ENCODE measurements at places on chromosomes 2 and 18. TPM values are rescaled to one million over a fixed set of nuclear protein-coding genes. Genes with fewer than 3 reads are reported as not detected.

The GORASP2 gene
- total RNA-seq, result 84.4 TPM

- H3K4me1 ChIP-seq, result no peaks in the 10 kb centered on the region
- no peaks in the 10 kb centered on the region for H3K27me3 ChIP-seq
- H3K36me3 ChIP-seq, result peaks cover 36% of the 10 kb centered on the region
- no peak overlapping the region for H3K4me3 ChIP-seq
These were observed 72.2 kb downstream of the XRCC5 start for GRCh38 chr2:216181351-216181750.

GRCh38 chr2:101152272-101153076 is 1.3 kb upstream of the TBC1D8 start:
- peak overlapping the region; percentile 78 for H3K4me3 ChIP-seq
- no peaks in the 10 kb centered on the region for H3K27me3 ChIP-seq
- peak; percentile 20 for DNase-seq
- peak overlapping the region; percentile 84 for H3K27ac ChIP-seq

- H3K27ac ChIP-seq, result no peak overlapping the region
- no peak overlapping the region for H3K4me3 ChIP-seq
- DNase-seq, result no peak
- H3K4me1 ChIP-seq, result no peaks in the 10 kb centered on the region
These were observed 153.5 kb downstream of the AGPS start for GRCh38 chr2:177545981-177546585.

DNA sequence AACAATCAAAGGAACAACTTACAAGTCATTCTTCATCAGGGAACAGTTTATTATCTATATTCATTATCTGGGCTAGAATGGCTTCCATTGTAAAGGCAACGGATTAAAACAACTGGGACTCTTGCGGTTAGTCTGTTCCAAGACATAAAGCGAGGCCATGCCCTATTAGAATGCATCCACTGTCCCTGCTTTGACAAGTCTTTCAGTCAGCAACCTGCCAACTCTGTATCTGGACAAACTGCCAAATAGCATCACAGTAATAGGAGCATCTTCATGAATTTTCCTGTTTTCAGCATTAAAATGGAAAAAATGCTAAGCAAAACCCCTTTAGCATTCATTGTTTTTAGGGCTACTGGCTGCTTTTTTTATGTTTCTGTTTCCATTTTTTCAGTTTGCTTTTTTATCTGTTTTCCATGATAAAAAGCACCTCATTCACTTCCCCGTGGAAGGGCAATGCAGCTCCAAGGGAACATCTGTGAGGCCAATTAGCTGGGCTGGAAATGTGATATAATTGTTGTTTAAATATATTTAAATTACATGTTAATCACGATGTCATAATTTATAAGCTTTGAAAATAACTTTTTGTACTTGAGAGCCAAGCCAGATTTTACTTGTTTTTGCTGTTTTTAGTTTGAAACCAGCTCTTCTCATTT is 834.3 kb downstream of the CPS1 start:
- no peak overlapping the region for H3K27ac ChIP-seq
- no peak overlapping the region for H3K4me3 ChIP-seq
- H3K36me3 ChIP-seq, result no peaks in the 10 kb centered on the region
- no peaks in the 10 kb centered on the region for H3K27me3 ChIP-seq

The LYPD6 gene
- total RNA-seq, result 0.64 TPM

GRCh38 chr2:43729491-43730174 is 44.2 kb upstream of the DYNC2LI1 start:
- no peak for DNase-seq
- peaks cover 4% of the 10 kb centered on the region for H3K36me3 ChIP-seq
- no peak overlapping the region for H3K4me3 ChIP-seq
- no peaks in the 10 kb centered on the region for H3K27me3 ChIP-seq

The KCNK3 gene
- total RNA-seq, result 24.1 TPM

- H3K4me1 ChIP-seq, result no peaks in the 10 kb centered on the region
- H3K4me3 ChIP-seq, result no peak overlapping the region
- no peaks in the 10 kb centered on the region for H3K36me3 ChIP-seq
- no peaks in the 10 kb centered on the region for H3K27me3 ChIP-seq
- H3K27ac ChIP-seq, result no peak overlapping the region
These were observed 51.4 kb downstream of the TMEM178A start for GRCh38 chr2:39717067-39717466.

GRCh38 chr18:75073654-75074053 is 135.3 kb downstream of the PTGR3 start:
- H3K27ac ChIP-seq, result no peak overlapping the region
- peaks cover 25% of the 10 kb centered on the region for H3K4me1 ChIP-seq
- no peak for DNase-seq
- H3K4me3 ChIP-seq, result no peak overlapping the region
- no peaks in the 10 kb centered on the region for H3K27me3 ChIP-seq
- H3K36me3 ChIP-seq, result no peaks in the 10 kb centered on the region

GRCh38 chr18:39053571-39053970 is 1488.0 kb upstream of the CELF4 start:
- H3K4me3 ChIP-seq, result no peak overlapping the region
- no peaks in the 10 kb centered on the region for H3K36me3 ChIP-seq
- H3K27me3 ChIP-seq, result no peaks in the 10 kb centered on the region
- no peaks in the 10 kb centered on the region for H3K4me1 ChIP-seq
- no peak for DNase-seq

DNA sequence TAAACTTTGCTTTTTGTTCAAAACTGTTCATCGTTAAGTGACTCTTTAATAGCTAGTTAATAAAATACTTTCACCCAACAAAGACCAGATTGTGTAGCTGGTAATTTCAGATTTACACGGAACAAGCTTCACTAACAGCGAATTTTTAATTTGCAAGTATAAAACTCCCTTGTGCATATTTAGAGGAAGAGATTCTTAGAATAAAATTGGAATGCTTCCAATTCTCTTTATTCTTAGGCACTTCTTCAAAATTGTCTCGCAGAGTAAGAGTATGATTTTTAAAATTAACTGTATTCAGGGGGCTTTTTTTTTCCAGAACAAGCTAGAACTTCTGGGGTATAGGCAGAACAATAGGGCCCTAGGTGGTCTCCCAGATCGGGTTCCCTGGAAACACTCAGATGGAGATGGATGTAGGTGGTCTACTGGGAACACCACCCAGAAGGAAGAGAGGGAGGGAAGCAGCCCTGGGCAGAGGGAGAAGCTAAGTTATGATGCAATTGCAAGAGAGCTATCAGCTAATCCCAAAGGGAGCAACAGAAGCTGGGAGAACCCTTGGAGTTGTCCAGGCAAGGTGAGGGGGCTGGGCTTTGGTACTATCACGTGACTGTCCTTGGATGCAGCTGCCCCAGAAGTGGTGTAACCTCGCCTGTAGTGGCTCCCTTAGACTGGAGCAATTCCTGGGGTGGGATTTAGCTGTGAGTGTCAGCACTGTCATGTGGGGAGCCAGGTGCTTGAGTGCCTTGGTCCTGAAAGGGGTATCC is 151.7 kb upstream of the ASB18 start:
- no peak overlapping the region for H3K27ac ChIP-seq
- no peaks in the 10 kb centered on the region for H3K27me3 ChIP-seq
- H3K4me3 ChIP-seq, result no peak overlapping the region
- H3K36me3 ChIP-seq, result no peaks in the 10 kb centered on the region
- DNase-seq, result no peak

GRCh38 chr2:236529606-236530005 is 40.0 kb upstream of the ACKR3 start:
- no peak overlapping the region for H3K27ac ChIP-seq
- no peaks in the 10 kb centered on the region for H3K4me1 ChIP-seq
- no peaks in the 10 kb centered on the region for H3K27me3 ChIP-seq
- no peak overlapping the region for H3K4me3 ChIP-seq

- H3K4me3 ChIP-seq, result no peak overlapping the region
- no peak overlapping the region for H3K27ac ChIP-seq
- no peaks in the 10 kb centered on the region for H3K36me3 ChIP-seq
- no peaks in the 10 kb centered on the region for H3K27me3 ChIP-seq
- no peaks in the 10 kb centered on the region for H3K4me1 ChIP-seq
- DNase-seq, result no peak
These were observed 66.8 kb upstream of the SEC11C start for GRCh38 chr18:59072727-59073421.

- peaks cover 89% of the 10 kb centered on the region for H3K4me1 ChIP-seq
- no peak for DNase-seq
- H3K27ac ChIP-seq, result peak overlapping the region; percentile 94
- no peaks in the 10 kb centered on the region for H3K27me3 ChIP-seq
- no peak overlapping the region for H3K4me3 ChIP-seq
These were observed 20.7 kb downstream of the GNLY start for GRCh38 chr2:85714841-85715240.

All from left lung (tissue), 14 donors.